ENCODE measurements at places on chromosomes 1 and 21.

DNA sequence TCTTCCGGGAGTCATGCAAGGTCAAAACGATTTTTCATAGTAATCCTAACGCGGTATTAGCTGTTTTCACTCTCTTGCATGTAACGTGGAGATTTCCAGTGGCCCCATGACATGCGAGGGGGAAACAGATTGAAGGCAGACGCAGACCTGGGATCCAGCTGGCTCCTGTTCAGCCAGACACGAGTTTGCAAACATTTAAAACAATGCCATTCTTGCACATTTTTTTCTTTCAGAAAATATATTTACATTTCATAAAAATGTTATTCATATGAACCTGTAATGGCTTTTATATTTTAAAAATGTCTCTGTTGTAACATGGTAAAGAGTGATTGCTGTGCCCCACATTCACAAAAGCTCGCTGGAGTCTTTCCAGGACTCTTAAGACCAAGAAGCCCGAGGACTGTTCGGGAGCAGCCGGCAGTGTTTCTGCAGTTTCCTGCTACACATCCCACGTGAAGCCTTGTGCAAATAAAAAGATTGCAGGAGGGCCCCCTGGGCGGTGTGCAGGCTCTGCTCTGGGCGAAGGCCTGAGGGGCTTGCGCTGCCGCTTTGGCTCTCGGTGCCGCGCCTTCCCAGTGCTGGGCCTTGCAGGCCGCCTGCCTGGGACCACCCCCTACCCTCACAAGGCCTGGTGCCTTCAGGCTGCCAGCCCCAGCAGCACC, 184.9 kb downstream of the DYRK1A start:
- DNase-seq, result no peak

GRCh38 chr21:41188486-41189149, 20.7 kb downstream of the BACE2 start:
- no peak for DNase-seq

GRCh38 chr1:38046333-38046883, at the start of gene POU3F1:
Gene POU3F1 (minus strand): TSS chr1:38046793. CDS start chr1:38046743, 50 bp downstream.
- DNase-seq, result no peak

DNA sequence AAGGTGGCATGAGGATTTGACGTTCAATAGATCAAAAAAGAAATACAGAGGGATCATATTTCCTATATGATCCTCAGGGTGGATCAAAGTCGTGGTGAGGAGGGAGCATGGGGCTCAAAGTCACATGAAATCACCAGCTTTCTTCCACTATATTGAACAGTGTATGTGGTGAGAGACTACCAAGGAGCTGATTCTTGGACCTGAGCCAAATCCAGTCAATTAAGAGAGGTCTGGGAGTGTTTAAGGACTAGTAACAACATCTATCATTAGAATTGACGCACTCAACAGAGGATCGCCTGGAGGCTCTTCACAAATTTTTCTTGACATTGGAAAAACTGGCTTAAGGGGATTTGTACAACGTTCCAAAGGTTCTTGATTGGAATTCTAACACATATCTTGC, 267.7 kb upstream of the PROX1 start:
- no peak for DNase-seq

DNA sequence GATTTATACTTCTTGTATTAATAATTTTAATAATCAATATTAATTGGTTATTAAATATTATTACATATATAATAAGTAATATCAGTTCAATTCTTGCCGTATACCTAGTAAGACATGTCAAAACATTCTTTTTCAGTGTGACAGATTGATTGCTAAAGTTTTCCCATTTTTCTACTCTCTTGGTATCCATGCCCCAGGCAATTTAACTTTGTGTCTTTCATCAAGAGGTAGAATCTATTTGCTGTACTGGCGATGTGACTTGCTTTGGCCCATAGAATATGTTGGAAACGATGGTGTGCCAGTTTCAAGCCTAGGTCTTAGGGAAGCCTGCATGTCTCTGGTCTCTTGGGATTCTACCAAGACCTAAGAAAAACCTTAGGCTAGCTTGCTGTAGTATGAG, 436.1 kb upstream of the ADAMTS5 start:
- no peak for DNase-seq

- no peak for DNase-seq
Measured at GRCh38 chr1:212396638-212397037, 18.0 kb downstream of the PACC1 start.

- no peak for DNase-seq
Measured at GRCh38 chr1:206676499-206676898, 8.2 kb upstream of the MAPKAPK2 start.

Data from NT2/D1 (cell line).